T-helper 17 cell (primary cell): ENCODE measurements at places on chromosomes 6 and 20. TPM values are rescaled to one million over a fixed set of nuclear protein-coding genes. Genes with fewer than 3 reads are reported as not detected.
A peak's percentile ranks its signal among the peaks of the same experiment; 100 is the strongest.

BCLAF1 gene
- 543 TPM for total RNA-seq

OR10C1 gene
- not detected for total RNA-seq

STMND1 gene
- not detected for total RNA-seq

FAXC gene
- total RNA-seq = not detected

ANKEF1 gene
- 2.3 TPM for total RNA-seq

MUC22 gene
- total RNA-seq = not detected

SIGLEC1 gene
- 0.10 TPM for total RNA-seq

RIMS4 gene
- not detected for total RNA-seq

MCCD1 gene
- total RNA-seq = not detected

PTCRA gene
- 1.8 TPM for total RNA-seq

DNA sequence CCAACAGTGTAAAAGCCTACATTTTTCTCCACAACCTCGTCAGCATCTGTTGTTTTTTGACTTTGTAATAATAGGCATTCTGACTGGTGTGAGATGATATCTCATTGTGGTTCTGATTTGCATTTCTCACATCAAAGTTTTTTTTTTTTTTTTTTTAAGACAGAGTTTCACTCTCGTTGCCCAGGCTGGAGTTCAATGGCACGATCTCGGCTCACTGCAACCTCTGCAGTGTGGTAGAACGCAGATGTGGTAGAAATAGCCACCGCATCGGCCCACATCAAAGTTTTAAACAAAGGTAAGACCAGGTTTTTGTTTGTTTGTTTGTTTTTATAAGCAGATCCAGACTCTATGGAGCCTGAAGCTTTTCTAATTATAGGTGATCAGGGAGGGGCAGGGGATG lies 12.7 kb upstream of the PPP1R3G start:
- no peak overlapping the region for H3K27ac ChIP-seq
- no peak for DNase-seq
- no peaks in the 10 kb centered on the region for H3K36me3 ChIP-seq
- H3K4me1 ChIP-seq = no peaks in the 10 kb centered on the region

- peaks cover 9% of the 10 kb centered on the region for H3K36me3 ChIP-seq
- peak overlapping the region; percentile 50 for H3K4me3 ChIP-seq
- H3K27ac ChIP-seq = peak overlapping the region; percentile 0
- DNase-seq = no peak
- peaks cover 14% of the 10 kb centered on the region for H3K27me3 ChIP-seq
Observed at GRCh38 chr6:33183071-33183683, 9.1 kb downstream of the COL11A2 start.

DNA sequence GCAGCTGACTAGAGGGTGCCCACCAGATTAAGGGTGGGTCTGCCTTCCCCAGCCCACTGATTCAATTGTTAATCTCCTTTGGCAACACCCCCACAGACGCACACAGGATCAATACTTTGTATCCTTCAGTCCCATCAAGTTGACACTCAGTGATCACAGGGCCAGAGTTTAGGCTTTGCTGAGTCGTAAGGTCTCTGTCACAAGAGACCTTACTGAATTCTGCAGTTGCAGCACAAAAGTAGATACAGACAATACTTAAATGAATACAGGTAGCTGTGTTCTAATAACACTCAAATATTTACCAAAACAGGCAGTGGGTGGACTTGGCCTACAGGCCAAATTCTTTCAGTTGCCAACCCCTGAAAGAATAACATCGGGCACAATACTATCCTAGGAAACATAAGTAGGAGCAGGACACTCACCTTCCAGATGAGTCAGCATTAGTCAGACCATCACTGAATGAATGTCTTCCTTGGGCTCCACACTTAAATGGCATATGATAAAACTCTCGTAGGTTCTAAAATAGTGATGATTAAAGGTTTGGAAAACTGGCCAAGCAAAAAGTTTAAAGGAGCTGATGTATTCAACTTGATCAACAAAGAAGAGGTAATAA lies 190.0 kb downstream of the UBE3D start:
- no peak for DNase-seq
- H3K27me3 ChIP-seq = peaks cover 5% of the 10 kb centered on the region
- no peak overlapping the region for H3K27ac ChIP-seq
- H3K4me3 ChIP-seq = no peak overlapping the region
- no peaks in the 10 kb centered on the region for H3K36me3 ChIP-seq

DNA sequence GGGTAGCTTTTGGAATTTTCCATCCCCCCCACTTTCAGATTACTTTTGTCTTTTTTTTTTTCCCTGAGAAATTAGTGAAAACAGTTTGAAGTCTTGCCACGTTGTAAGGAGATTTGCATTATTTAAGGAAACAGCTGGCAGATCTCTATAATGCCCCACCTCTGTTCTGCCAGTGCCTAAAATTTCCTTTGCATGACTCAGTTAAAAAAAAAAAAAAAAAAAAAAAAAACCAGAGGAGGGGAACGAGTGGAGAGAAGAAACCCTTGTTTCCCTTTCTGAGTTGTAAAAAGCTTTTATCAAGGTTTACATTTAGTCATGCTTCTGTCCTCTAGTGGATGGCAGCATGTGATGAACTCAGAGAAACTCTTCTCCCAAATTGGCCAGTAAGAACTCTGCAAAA lies 33.5 kb downstream of the CARMIL1 start:
- no peak overlapping the region for H3K27ac ChIP-seq
- H3K4me1 ChIP-seq = peaks cover 7% of the 10 kb centered on the region
- DNase-seq = no peak
- no peaks in the 10 kb centered on the region for H3K27me3 ChIP-seq
- H3K4me3 ChIP-seq = no peak overlapping the region

DNA sequence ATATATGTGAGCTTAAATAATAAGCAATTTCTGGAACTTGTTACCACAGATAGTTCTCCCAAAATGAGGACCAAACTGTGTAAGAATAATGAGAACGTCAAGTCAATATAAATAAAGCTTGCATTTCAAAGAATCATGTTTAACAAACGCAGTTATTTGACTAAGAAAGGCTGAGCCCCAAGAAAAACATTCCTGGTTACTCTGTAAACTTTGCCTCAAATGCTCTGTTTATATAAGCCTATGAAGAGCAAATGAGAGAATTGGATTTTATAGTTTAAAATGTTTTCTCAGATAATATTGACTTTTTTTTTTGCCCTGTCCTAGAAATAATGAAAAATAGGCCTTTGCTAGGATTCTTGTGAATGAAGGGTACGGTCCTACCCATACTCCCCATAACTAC lies 81.3 kb downstream of the C6orf52 start:
- no peak overlapping the region for H3K27ac ChIP-seq
- H3K4me3 ChIP-seq = no peak overlapping the region
- H3K4me1 ChIP-seq = peaks cover under 1% of the 10 kb centered on the region
- DNase-seq = no peak

GRCh38 chr6:4355241-4355640 lies 219.9 kb upstream of the ECI2 start:
- peaks cover 23% of the 10 kb centered on the region for H3K27me3 ChIP-seq
- no peaks in the 10 kb centered on the region for H3K36me3 ChIP-seq
- DNase-seq = no peak
- H3K4me1 ChIP-seq = no peaks in the 10 kb centered on the region

DNA sequence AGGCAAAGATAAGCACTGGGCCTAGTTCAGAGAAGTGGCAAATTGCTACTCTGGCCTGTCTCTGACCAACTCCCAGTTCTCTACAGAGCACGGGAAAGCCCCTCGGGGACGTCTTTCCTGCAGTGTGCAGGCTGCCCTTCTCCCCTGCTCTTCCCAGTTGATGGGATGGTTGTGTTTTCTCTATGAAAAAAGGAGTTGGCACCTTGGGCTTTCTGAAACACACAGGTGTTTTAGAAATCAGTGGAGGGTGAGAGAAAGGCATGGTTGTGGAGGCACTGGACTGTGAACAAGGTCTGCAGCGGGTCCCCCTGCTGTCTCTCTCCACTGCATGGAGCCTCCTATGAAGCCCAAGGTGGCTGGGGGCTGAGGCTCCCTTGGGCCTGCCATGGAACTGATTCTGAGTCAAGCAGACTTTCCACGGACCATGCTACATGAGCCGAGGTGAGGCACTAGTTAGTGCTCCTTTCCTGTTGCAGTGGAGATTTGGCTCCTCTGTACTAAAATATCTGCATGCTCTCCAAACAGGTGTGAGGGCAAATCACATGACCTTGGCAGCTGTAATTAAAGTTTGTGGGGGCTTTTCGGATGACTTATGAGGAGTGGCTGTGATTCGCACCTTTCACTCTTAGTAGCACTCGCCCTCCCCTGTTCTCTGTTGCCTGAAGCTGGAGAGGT lies 16.3 kb downstream of the GTSF1L start:
- H3K4me3 ChIP-seq = no peak overlapping the region
- H3K27me3 ChIP-seq = no peaks in the 10 kb centered on the region
- no peak for DNase-seq
- peaks cover 2% of the 10 kb centered on the region for H3K36me3 ChIP-seq
- no peaks in the 10 kb centered on the region for H3K4me1 ChIP-seq
- no peak overlapping the region for H3K27ac ChIP-seq

DNA sequence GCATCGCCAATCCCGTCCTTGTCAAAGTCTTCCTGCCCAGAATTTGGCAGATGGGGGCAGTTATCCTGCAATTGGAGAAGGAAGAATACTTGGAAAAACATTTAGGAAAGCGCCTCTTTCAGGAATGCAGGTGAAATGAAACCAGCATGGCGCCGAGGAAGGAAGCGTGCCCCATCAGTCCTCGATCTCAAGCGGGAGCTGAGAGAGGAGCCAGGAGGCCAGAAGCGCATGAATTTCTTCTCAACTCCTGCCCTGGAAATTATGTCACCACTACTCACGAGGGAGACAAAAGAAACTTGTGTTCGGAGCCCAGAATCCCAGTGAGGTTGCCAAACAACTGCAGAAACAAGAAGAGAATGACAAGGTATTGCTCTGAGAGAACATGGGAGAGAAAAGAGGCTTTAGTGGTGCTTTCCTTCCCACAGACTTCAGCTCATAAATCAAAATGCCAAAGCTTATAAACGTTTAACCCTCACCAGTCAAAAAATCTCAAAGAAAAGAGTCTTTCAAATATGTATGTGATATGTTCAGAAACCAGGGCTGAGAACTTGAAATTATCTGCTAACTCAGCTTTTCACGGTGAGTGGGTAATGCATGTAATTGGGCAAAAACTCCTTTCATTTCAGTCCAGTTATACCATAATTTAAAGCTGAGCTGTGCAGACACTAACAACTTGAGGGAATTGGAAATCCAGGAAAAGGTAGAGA lies 23.9 kb downstream of the THBS2 start:
- peaks cover 25% of the 10 kb centered on the region for H3K27me3 ChIP-seq
- no peak overlapping the region for H3K4me3 ChIP-seq
- H3K36me3 ChIP-seq = no peaks in the 10 kb centered on the region
- no peak overlapping the region for H3K27ac ChIP-seq
- DNase-seq = no peak

DNA sequence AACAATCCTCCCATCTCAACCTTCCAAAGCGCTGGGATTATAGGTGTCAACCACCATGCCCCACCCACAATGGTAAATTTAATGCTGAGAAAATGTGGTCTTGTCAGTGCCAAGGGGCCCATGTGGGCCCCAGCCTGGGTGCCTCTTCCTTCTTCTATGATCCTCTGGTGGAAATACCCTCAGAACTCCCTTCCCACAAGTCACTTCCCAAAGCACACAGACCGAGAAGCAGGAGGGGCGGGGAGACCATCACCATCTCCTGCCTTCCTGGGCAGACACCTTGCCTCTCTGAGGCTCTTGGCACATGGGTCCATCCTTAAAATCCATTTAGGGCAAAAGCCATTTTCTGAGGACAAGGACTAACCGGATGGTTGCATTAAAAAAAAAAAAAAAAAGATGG lies 59.0 kb downstream of the NOL4L start:
- H3K27me3 ChIP-seq = no peaks in the 10 kb centered on the region
- H3K27ac ChIP-seq = peak overlapping the region; percentile 88
- H3K4me3 ChIP-seq = no peak overlapping the region
- H3K4me1 ChIP-seq = peaks cover 63% of the 10 kb centered on the region
- peaks cover 8% of the 10 kb centered on the region for H3K36me3 ChIP-seq

DNA sequence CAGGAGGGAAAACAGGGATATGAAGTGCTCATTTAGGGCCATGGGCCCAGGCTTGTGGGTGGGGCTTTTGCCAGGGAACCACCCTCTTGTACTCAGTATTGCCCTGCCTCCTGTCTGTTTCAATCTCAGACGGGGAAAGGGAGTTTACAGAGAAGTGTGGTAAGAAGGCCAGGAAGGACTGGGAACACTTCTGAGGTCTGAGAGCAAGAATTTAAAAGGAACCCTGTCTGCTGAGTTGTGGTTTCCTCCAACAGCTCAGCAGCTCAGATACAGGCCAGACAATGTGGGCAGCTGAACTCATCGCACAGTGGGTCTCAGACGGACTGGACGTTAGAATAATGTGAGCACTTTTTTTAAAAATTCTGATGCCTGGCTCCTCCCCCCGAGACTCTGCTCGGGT lies 354.1 kb upstream of the ARID1B start:
- no peak for DNase-seq
- peaks cover 34% of the 10 kb centered on the region for H3K4me1 ChIP-seq
- H3K4me3 ChIP-seq = peak overlapping the region; percentile 74
- H3K27ac ChIP-seq = peak overlapping the region; percentile 95

DNA sequence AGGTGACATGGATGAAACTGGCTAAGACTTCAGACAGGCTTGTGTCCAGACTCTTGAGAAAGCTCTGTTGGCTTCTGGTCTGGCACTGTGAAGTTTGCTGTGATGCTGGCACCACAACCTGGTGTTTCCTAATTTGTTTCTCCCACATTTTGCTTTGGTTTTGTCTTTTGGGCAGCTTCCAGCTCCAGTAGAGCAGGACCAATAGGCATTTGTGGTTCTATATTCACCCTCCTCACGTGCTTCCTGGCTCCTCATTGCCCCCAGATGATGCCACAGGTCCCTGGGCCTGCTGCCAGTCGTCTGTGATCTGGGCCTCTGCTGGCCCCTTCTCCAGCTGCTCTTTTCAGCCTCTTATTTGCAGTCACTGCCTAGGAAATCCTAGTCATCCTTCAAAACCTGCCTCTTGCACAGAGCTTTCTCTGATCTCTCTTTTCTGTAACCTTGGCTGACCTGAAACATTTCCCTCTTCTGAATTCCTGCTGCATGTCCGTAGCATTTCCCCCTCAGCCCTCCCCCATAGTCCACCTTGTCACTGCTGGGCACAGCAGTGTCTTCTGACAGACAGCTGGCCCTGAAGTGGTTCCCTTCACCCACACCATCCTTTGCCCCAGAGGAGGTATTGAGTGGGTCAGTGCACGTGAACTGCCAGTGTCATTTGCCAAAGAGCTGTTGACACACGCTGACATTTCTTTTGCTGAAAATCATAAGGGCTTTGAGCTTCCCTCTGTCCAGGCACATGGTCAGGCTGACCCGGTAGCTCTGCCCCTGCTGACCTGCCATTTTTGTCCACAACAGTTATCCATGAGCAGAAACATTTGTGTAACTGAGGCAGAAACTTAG lies 63.0 kb downstream of the PTPN1 start:
- no peak for DNase-seq
- H3K27me3 ChIP-seq = no peaks in the 10 kb centered on the region
- H3K27ac ChIP-seq = peak overlapping the region; percentile 90
- H3K36me3 ChIP-seq = peaks cover 11% of the 10 kb centered on the region

DNA sequence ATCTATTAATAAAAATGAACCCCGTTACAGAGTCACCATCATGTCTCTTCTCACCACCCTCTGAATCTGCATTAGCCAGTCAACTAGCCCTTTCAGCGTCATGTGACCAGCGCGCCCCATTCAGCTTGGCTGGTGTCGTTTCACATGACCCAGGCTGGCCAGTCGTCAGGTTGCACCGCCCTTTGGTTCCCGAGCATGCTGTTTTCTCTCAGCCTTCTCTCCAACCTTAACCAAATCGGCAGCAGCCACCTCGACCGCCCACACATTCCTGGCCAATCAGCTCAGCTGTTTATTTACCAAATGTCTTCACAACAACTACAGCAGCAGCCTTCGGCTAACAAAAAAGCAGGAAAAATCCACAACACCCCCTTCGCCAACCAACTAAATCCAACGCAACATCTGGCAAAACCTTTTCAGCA lies 5.6 kb downstream of the SRSF3 start:
- peaks cover 45% of the 10 kb centered on the region for H3K4me1 ChIP-seq
- H3K27ac ChIP-seq = peak overlapping the region; percentile 97
- no peaks in the 10 kb centered on the region for H3K27me3 ChIP-seq
- H3K36me3 ChIP-seq = peaks cover 23% of the 10 kb centered on the region
- DNase-seq = peak; percentile 50
- peak overlapping the region; percentile 88 for H3K4me3 ChIP-seq
